ENCODE measurements at places on chromosomes 7 and 10. TPM values are rescaled to one million over a fixed set of nuclear protein-coding genes. Genes with fewer than 3 reads are reported as not detected.

GRCh38 chr10:102451105-102451969 lies at the start of gene C10orf95:
TSS of gene C10orf95 (minus strand) at chr10:102451543. CDS start at chr10:102451093, 450 bp downstream.
- no peak for DNase-seq

- DNase-seq = no peak
These were observed 585.8 kb downstream of the DNAJB6 start for GRCh38 chr7:157922576-157922975.

GRCh38 chr10:98394851-98395440 lies 20.0 kb downstream of the PYROXD2 start:
- DNase-seq = no peak

SEC61G gene
- total RNA-seq = 212 TPM

CALML3 gene
- not detected for total RNA-seq

All from pulmonary artery endothelial cell (primary cell).